ENCODE measurements at places on chromosomes 1 and 21.

DNA sequence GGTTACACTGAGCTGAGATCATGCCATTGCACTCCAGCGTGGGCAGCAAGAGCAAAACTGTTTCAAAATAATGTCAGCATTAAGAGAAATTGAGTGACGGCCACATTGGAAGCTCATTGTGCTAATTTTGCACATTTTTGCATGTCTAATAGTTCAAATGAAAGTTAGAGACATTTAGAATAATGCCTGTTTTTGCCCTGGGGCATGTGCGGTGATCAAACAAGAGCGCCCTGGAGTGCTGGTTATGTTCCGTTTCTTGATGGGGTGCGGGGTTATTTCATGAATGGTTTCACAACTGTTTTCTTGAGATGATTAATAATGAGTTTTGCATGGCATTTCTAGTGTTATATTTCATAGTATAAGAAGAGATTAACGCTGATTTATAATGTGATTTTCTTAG is 13.1 kb downstream of the OR2T11 start:
- no peak for DNase-seq

DNA sequence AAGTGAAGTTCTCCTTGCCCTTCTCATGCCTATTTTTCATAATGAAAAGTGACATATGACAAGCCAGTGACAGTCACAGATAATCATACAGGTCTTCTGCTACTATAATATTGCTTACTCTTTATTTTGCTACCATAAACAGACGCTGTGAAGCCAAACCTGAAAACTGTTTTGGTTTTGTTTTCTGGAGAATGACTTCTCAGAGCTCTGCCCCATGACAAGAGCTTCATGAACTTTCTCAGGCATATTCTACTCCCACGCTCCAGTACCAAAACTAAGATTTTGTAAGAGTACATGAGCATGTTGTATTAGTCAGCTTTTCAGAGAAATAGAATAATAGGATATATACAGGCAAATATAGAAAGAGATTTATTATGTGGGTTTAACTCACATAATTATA is 64.3 kb upstream of the VTCN1 start:
- DNase-seq: no peak

DNA sequence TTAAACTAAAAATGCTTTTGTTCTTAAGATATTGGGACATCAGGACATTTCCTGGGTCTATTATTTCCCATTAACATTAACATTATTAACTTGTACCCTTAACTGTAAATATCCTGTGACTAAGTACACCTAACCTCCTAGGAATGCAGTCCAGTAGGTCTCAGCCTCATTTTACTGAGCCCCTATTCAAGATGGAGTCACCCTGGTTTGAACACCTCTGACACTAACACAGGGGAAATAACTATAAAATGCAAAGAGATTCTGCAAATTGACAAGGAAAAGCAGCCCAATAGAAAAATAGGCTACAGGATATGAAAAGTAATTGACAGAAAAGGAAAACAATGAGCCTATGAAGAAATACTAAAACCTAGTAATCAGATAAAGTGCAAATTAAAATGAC is 11.6 kb upstream of the NCMAP start:
- no peak for DNase-seq

DNA sequence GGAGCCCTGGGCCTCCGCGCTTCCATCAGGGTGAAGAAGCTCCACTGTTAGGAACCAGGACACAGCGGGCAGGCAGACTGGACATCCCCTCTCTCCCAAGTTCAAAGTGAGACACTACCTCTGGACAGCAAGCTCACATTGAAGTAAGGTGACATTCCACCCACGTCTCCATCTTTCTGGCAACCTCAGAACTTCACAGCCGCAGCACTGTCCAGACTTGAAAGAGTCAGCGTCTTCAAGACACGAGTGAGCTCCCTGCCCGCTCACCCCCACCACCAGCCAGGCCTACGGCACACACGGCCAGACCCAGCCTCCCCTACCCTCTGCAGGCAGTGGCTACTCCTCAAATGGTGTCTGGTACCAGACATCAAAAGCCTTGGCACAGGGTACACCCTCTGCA is 11.1 kb downstream of the WDR4 start:
- DNase-seq: no peak

DNA sequence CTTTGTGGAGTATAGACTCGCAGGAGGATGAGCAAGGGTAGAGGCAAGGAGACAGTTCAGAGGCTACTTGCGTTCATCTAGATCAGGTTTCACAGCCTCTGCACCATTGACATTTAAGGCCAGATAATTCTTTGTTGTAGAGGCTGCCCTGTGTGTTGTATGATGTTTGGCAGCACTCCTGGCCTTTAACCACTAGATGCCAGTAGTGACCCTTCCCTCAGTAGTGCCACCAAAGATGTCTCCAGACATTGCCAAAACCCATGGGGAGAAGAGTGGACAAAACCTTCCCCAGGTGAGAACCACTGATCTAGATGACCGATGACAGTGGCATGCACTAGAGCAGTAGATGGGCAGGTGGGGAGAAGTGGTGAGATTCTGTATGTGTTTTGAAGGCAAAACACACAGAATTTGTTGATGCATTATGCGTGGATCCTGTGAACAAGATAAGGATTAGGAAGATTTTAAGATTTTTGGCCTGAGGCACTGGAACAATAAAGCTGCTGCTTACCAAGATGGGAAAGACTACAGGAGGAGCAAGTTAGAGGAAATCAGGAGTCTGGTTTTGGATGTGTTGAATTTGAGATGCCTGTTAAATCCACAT is 9.9 kb upstream of the COG2 start:
- DNase-seq: no peak

- no peak for DNase-seq
Observed at GRCh38 chr1:178659789-178660208, 65.2 kb upstream of the RALGPS2 start.

DNA sequence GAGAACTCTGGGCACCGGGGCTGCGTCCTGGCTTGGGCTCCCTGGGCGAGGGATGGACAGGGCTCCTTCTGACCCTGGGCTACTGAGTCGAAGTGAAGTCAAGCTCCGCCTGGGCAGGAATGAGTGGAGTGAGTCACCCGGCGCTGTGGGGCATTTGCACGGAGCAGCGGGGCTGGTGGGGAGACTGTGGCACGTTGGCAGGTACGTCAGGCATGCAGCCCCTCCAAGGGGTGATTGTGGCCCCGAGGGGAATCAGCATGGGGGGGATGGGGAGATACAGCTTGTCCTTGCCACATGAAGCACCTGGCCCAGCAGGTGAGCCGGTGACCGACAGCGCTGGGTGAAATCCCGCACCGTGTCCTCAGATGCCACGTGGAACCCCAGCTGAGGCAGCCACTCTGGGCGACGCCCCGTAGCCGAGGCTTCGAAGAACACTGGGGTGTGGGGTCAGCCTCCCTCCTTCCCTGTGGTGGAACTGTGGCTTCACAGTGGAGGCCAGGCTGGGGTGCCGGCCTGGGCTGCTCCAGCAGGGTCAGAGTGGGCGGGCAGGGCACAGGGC is 62.3 kb downstream of the COL18A1 start:
- no peak for DNase-seq

GRCh38 chr1:172746091-172746949 is 87.4 kb downstream of the FASLG start:
- peak; percentile 26 for DNase-seq

- no peak for DNase-seq
Observed at GRCh38 chr1:97377432-97378034, 543.3 kb downstream of the DPYD start.

DNA sequence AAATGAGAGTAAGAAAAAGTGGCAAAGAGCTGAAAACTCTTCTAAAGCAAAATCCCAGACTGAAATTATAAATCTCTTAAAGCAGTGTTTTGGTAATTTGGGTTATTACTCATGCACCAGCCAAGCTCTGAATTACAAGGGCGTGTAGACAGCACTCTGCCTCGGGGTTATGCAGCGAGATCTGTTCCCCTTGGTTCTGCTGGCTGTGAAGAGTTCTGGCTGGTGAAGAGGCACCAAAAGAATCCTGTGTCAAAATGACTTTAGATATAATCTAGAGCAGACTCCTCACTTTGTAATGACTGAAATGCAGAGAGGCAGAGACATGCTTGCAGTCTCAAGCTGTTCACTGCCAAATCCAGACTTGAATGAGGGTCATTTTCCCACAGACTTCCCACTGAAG is 461.8 kb upstream of the CXADR start:
- no peak for DNase-seq

DNA sequence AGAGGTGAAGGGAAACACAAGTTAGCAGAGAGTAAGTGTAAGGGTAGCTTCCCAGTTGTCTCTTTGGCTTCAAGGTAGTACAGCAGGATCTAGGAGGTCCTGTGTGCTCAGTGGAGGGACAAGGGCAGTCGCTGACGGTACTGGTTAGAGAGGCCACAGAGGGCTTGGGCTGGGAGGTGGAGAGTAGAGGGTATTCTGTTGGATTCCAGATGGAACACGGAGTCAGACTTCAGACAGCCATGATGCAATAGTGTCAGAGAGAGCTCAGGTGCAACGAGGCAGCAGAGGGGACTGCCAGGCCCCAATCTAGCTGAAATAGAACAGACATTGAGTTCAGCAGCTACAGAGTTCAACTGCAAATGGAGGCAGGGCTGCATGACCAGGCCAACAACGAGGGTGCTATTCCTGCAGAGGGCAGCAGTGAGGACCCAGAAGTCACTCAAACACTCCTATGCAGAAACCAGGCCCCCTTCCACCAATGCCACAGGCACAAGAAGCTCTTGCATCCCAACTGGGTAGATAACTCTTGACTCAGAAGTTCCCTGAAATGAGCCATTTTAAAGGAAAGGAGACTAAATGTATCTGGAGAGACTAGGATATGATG is 325.0 kb upstream of the ESRRG start:
- no peak for DNase-seq

DNA sequence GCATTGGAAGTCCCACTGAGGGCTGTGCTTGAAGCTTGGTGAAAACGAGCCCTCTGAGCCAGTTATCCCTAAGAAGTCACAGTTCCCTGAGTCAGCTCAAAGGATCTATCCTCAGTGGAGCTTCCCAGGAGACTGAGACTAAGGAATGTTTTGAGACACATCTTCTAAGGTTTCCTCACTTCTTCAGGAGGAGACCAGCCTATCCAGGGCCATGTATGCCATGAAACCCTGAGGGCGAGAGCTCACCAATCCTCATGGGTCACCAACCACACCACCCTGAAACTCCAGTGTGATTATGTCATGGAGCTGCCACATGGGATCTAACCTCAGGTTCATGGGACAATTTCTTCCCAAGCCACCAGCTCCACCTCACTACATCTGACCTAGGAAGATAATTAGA is 7.6 kb upstream of the TIE1 start:
- DNase-seq: no peak

DNA sequence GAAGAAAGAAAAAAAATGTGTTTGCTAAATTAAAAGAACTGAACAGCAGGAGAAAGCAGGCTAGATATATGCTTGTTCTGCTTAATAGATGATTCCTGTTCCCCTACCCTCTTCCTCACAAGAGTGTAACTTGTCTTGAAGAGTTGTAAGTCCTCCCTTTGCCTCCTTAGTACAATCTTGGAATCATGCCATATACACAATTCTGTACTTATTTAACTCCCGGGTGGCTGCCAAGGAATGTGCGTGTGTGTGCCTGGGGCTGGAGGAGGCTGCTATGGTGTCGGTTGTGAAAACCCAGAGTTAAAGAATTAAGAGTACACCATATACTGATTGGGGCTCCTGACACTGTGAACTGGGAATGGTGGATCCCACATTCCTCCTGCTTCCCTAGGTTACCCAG is 194.2 kb downstream of the SIPA1L2 start:
- no peak for DNase-seq

DNA sequence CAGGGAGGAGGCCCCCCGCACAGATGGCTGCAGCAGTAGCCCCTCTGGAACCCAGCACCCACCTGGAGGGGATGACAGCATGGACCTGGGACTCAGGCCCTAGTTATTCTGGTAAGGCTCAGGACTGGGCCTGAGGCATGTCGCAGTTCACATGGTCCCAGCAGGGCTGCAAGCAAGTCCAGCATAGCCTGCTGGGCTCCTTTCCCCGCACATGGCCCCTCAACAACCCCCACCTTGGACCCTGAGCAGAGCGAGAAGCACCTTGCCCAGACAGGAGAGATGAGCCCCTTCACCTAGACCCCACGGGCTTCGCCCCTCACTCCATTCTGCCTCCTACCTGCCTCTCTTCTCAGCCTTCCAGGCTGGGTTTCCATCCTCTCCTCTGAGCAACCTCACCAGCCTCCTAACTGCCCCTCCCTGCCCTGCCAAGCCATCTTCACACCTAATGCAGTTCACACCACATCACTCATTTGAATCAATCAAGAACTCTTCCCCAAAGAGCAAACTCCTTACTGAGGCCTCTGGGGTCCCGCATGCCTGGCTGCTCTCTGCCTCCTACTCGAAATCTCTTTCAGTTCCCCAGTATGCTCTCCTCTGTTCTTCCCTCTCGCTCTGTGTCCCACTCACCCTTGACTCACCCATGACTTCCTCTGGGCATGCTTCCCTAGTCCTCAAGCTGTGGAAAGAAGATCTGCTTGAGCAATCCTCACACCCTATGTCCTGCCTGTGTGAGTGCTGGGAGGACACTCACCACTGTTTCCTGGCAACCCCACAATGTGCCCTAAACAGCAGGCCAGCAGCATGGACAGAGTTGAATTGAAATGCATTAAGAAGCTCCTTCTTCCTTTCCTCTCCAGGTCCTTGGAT is 9.4 kb upstream of the THEMIS2 start:
- DNase-seq: no peak
